ENCODE measurements at places on chromosomes 6 and 20.

- DNase-seq = no peak
Measured at GRCh38 chr20:21503345-21503744, 10.5 kb downstream of the NKX2-2 start.

DNA sequence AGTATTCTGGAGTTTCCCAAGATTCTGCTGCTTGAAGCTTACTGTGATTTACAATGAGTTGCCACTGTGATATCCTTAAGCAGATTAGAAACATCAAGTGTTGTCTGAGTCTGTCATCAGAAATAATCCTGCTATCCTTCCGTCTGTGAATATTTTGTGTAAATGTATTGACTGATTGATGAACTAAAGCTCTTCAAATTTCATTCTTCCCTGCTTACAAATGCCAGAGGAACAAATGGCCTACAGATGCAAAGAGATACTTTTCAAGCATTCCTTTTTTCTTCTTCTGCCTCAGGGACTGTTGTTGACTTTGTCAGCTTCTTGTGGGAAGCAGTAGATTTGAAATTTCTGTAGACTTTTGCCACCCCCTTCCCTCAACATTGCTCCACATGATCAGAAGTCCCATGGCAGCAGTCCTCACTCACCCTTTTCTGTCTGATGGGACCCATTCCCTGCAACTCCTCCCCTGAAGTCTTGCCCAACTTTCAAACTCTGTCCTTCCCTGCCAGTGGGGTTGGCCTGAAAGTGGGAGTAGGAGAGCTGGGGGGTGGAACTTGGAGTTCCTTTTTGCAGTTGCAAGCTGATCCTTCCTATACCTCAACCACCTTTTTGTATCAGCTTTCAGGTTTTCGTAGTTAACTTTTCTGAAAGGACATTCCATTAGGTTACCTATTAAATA lies 38.5 kb upstream of the MLIP start:
- DNase-seq = no peak

DNA sequence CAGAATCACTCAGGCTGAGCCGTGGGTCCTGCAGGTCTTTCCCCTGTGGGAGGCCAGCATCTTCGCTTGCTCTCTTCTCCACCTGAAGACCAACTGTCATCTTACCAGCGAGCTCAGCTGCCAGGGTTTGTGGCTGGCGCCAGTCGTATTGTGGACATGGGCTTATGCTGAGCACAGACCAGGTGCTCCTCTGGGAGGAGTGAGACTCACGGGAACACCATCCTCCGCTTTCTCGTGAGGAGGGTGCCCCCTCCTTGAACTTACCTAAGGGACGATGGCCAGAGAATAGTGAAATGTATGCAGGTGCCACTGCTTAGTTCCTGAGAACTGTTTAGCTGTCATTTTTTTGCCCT lies 17.1 kb downstream of the WRNIP1 start:
- no peak for DNase-seq

- DNase-seq = no peak
Measured at GRCh38 chr6:92496527-92496926, 922.8 kb downstream of the EPHA7 start.

DNA sequence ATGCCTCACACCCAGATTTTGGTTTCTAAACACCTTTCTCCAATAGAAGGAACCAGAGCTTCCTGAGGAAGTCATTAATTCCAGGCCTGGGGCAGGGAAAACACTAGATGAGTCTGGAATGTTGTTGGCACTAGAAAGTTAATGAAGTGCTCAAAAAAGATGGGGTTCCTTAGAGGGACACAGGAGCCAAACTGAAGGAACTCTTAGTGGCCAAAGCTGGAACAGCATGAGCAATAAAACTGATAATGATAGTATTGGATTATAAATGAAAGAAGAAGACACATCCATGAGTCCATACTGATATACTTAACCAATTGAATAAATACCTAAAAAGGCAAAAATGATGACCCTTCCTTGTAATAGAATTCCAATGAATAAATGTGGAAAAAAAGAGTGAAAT lies 4.4 kb downstream of the IL20RA start:
- DNase-seq = no peak

DNA sequence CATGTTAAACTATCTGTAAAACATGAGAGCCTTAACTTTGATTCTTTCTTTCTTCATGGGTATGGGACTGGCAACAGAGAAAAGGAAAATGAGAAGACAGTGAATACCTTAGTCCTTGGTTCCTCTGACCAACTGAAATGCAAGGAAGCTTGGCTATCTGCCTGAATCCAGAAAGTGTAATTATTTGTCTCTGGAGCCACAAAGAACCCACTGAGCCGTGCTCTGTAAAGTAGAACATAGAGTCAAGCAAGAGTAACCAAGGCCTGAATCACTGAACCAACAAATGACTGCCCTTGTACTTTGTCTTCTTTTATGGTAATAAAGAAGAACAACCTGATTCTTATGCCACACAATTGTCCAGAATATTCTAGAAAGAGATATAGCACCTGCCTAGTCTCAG lies 27.6 kb downstream of the PKHD1 start:
- DNase-seq = no peak
